ENCODE measurements at places on chromosomes 6 and 20.
A peak's percentile ranks its signal among the peaks of the same experiment; 100 is the strongest.

DNA sequence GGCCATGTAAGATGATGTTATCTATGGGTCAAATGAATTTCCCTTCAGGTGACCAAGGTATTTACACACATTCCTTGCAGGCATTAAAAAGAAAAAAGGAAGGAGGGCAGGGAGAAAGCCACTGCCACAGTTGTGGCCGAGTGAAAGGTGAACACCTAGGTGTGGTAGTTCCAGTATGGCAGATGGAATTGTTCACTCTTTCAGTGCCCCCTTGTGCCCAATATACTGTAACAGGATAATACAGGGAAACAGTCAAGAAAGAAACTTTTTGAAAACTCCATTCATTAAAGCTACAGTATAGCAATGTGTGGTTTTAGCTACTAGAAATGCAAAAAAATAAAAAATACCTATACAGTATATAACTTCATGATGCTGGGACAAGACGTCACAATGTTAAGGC lies 52.1 kb downstream of the BMP2 start:
- DNase-seq, result no peak

- DNase-seq, result no peak
These were observed 42.9 kb downstream of the GRM1 start for GRCh38 chr6:146071781-146072180.

DNA sequence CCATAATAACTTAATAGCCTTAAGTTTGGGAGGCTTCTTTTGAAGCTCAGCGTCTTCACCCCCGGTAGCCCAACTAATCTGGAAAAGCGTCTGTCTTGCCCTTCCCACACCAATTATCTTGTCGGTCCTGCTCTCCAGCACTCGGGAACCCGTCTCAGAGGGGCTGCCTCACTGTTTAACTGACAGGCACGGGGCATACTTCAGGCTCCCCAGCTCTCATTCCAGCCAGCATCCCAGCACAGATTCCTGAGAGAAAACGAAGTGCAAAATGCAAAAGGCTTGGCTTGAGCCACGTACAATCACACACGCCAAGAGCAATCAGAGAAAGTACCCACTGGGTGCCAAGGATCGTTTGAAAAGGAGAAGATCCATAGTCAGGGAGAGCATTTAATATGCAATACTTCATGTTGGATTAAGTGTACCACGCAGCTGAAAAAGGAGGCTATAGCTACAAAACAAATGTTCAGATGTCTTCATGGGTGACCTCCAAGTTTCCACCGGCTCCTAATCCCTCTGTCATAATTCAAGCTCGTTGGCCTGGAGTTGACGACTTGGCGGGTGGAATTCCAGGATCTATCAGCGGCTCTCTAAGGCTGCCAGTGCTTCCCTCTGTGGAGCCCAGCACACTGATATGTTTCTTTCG lies 53.7 kb upstream of the STX16 start:
- DNase-seq, result no peak

GRCh38 chr20:64247970-64248841 lies 7.3 kb upstream of the PCMTD2 start:
- no peak for DNase-seq

DNA sequence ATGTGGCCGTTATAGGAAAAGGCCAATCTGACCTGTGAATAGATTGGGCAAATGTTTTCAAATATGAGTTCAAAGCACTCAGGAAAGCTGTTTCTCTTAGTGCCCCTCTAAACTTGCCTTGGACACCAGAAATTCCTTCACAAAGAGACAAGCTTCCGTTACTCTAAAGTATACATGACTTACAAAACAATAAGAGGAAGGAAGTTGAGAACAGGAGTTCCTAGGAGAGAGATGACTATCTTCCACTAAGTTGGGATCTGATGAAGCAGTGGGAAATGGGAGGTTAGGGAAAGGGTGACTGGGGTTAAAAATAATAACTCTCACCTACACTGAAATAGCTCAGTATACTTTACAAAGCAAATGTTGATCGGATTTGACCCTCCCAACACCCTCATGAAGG lies 50.0 kb downstream of the ISM1 start:
- DNase-seq, result no peak

GRCh38 chr6:31898383-31899011 lies 999 bp upstream of the EHMT2 start:
- peak; percentile 55 for DNase-seq

DNA sequence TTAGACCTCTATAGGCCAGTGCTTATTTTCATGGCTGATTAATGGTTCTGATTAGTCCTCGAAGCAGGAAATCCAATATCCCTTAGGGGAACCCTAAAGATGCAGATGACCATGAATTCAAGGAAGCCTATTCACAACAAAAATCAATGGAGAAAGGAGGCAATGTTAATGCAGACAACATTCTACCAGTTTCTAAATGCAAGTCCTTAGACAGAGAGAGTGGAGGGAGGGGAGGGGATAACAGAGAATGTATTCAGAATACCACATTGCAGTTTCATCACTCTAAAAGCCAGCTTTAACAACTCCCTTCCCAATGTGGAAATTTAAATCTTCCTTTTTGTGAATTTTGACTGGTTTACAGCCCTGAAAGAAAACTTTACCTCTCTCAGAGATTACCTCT lies 87.1 kb upstream of the POU3F2 start:
- no peak for DNase-seq

- no peak for DNase-seq
These were observed 275.0 kb downstream of the BTBD9 start for GRCh38 chr6:38364775-38365174.

GRCh38 chr6:13859871-13860555 lies 45.7 kb upstream of the MCUR1 start:
- DNase-seq, result peak; percentile 4

- no peak for DNase-seq
These were observed 38.7 kb upstream of the PPP1R3G start for GRCh38 chr6:5046430-5046829.

DNA sequence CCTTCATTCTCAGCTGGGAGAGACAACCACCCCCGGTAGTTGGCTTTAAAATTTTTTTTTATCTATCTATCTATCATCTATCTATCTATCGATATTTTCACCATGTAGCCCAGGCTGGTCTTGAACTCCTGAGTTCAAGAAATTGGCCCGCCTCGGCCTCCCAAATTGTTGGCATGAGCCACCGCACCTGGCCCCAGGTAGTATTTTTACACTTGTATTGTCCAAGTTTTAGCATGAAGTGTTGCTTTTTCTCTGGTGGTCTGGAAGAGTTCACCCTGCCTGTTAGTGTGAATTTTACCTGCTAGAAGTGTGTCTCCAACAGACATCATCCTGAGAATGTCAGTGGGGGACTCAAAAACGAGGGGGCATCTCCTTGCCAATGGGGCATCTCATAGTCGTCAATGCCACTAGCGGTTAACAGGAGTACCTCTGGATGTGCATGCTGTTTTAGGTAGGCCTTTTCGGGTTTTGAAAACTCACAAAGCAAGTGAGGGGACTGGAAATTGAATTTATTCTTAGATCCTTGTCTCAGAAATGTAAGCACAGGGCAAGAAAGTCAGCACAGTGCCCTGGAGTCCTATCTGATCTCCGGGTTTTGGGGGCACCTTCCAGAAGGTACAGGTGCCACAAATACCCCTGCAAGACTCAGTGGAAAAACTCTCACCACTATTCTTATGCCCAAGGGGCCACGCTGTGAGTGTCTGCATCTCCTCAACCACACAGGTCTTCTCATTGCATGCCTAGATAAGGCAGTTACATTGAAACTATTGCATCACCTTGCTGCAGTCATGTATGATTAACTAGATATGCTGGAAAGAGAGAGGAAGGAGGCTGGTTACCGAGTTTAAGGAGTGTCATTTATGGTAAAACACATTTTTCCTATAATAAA lies 37.1 kb downstream of the TNFAIP3 start:
- DNase-seq, result no peak

DNA sequence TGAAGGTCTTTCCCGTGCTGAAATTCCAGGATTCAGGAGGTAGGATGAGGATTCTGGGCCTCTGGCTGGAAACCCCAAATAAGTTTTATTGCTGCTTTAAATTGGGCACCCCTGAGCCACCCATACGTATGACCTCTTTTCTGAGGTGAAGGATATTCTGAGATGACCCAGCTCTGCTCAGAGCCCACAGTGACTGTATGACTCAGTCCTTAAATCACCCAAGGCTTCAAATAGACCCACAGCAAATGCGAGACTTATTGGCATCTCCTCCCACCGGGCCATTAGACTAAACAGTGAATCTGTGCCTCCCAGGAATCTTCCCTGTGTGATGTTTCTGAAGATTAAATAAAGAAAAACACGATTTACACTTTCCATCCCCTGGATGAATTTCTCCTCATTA lies 9.5 kb downstream of the SIRPG start:
- no peak for DNase-seq

DNA sequence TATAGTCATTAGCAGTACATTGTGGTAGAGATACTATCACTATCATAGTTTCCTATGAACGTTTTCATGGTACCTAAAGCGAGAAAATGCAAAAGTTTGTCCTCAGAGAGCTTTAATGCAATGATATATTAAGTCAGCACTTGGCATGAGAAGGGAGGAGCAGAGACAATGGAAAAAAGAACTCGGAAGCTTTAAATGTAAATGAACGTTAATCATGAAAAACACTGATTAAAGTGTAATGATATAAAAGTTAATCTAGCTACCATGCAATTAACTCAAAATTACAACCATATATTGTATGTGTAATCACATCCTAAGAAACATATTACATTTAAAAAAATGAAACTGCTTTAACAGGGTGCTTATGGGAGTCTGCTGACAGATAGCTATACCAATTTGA lies 282.7 kb downstream of the HDGFL1 start:
- no peak for DNase-seq

- DNase-seq, result no peak
These were observed 191.5 kb downstream of the LRFN2 start for GRCh38 chr6:40395698-40396076.

GRCh38 chr6:150528648-150529285 lies 70.9 kb upstream of the PLEKHG1 start:
- no peak for DNase-seq

DNA sequence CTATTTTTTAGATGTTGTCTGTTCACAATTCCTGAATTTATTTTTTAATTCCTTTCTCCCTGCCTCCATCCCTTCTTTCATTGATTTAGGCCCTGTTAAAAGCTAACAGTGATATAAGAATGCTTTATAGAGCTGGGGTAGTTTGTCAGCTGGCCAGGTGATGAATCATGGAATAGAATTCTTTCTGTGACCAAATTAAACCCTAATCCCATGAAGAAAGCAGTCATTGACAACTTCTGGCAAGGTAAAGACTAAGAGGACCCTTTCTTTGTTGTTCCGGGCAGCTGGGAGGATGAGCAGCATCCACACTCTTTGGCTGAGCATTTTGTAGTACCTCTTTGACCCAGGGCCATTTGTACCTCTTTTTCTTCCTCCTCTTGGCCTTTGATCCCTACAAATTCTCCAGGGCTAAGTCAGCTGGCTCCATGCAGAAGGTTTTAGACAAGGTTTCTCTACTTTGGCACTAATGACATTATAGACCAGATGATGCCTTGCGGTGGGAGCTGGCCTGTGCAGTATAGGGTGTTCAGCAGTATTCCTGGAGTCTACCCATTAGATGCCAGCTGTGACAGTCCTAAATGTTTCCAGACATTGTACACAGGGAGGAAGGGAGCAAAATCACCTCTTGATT lies 102.9 kb downstream of the SLX4IP start:
- DNase-seq, result no peak

DNA sequence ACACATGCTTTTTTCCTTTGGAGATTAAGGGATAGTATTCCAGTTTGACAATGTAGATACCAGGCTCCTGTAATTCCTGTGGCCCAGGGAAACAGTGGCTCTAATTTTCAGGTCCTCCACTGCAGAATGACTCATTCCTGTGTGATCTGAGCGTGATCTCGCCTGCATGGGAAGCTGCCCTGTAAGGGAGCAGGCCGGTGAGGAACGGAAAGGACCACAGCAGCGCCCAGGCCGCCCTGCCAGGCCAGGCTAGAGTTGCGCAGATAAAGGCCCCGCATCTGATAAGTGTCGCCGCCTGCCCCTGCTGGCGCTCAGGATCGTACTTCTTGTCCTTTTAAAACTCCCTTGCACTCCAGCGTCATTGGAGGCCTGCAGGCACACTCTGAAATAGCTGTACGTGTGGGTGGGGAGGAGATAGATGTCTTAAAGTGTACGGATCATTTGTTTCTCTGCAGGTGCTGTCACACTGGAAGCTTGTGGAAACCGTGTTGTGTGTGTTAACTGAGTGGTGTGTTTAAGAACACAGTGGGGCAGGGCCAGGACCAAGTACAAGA lies 60.7 kb downstream of the SYNJ2 start:
- no peak for DNase-seq

GRCh38 chr6:135233686-135234491 lies 52.8 kb downstream of the MYB start:
- no peak for DNase-seq

Data from CD4-positive, alpha-beta T cell treated with Interleukin-17A for 4 hours (primary cell).